ENCODE measurements at places on chromosomes 6 and 20.

DNA sequence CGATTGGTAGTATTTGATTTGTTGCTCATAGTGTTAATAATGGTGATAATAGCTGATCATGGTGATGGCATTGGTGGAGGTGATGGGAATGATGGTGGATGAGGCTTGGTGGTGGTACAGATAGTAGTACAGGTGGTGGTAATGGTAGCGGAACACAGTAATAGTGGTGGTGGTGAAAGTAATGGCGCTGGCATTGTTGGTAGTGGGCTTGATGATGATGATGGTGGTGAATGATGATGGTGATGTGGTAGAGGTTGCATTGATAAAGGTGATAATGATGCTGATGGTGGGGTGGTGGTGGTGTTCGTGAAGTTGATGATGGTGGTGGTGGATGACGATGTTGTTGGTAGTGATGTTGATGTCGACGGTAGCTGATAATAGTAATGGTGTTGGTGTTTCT is 24.6 kb upstream of the CLIC5 start:
- DNase-seq: no peak

GRCh38 chr6:30742316-30743098 is at the start of gene FLOT1:
Gene FLOT1, minus strand, starts transcription at chr6:30742687. Its CDS starts 498 bp downstream, at chr6:30742189.
- peak; percentile 91 for DNase-seq

GRCh38 chr6:6749702-6750491 is 161.4 kb downstream of the LY86 start:
- DNase-seq: no peak

GRCh38 chr6:21263531-21264287 is 329.8 kb upstream of the SOX4 start:
- DNase-seq: no peak

GRCh38 chr20:18712882-18713281 is 100.7 kb upstream of the SCP2D1 start:
- DNase-seq: no peak

GRCh38 chr20:23625236-23625964 is 12.4 kb downstream of the CST3 start:
- DNase-seq: peak; percentile 11

DNA sequence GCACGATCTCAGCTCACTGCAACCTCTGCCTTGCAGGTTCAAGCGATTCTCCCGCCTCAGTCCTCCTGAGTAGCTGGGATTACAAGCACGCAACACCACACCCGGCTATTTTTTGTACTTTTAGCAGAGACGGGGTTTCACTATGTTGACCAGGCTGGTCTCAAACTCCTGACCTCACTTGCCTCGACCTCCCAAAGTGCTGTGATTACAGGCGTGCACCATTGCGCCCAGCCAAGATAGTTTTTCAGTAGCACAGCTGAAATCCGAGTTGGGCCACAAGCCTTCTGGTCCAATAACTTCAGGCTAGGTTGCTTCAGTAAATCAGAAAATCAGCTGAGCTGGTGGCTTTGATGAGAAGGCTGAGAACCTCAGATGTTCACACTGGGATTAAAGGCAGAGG is 65.7 kb downstream of the TRAM2 start:
- DNase-seq: no peak

- no peak for DNase-seq
Observed at GRCh38 chr20:49894073-49894470, 21.3 kb downstream of the SPATA2 start.

DNA sequence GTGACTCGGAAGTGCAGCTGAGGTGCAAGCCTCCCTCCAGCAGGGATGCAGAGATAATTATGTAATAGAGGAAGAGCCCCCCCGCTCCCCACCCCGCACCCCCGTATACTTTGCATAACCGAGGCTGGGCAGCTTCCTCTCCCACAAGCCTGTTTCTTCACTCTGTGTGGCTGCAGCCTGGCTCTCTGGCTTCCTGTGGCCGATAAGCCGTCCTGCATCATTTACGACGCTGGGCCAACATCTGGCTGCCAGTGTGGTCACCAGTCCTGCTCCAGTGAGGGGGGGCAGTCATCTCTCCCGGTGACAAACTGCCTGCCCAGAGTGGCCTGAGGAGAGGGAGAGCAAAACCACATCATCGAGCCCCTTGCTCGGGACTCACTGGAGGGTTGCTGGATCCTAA is 59.2 kb downstream of the RBM38 start:
- no peak for DNase-seq

DNA sequence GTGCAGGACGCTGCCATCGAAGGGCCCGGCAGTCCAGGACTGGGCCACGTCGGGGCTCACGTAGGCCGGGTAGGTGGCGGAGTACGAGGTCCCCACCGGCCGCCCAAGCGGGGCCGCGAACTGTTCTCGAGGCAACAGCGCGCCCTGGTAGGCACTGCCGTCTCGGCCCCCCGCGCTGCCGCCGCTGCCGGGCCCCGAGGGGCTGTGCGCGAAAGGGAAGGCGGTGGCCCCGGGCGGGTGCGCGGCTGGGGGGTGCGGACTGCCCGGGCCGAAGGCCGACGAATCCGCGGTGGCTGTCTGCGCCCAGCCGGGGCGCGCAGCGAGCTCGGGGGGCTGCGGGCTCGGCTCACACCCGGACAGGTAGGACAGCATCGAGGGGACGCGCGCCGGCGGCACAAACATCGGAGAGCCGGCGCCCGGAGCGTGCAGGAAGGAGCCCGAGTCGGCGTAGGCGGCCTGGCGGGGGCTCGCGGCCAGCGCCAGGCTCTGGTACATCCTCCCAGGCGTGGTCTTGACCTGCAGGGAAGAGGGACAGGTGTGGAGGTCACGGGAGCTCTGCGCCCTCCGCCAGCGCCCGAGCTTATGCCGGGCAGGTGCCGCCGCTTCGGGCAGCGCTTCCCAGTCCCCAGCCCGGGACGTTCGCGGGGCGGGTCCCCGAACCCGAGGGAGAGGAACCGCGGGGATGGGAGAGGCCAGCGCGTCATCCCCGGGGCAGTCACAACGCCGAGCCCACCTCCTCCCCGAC is 596 bp downstream of the GATA5 start:
- DNase-seq: no peak

DNA sequence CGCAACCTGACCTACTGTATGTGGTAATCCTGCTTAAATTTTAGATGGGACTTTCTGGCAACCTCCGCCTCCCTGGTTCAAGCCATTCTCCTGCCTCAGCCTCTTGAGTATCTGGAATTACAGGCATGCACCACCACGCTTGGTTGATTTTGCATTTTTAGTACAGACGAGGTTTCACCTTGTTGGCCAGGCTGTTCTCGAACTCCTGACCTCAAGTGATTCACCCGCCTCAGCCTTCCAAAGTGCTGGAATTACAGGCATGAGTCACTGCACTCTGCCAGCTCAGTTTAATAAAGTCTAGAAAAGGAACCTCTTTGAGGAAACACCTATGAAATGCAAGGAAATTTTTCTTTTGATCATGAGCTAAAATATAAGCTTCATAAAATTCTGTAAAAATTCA is 9.0 kb upstream of the PLCB4 start:
- DNase-seq: no peak

- no peak for DNase-seq
Observed at GRCh38 chr20:59560588-59561227, 43.6 kb upstream of the PHACTR3 start.

DNA sequence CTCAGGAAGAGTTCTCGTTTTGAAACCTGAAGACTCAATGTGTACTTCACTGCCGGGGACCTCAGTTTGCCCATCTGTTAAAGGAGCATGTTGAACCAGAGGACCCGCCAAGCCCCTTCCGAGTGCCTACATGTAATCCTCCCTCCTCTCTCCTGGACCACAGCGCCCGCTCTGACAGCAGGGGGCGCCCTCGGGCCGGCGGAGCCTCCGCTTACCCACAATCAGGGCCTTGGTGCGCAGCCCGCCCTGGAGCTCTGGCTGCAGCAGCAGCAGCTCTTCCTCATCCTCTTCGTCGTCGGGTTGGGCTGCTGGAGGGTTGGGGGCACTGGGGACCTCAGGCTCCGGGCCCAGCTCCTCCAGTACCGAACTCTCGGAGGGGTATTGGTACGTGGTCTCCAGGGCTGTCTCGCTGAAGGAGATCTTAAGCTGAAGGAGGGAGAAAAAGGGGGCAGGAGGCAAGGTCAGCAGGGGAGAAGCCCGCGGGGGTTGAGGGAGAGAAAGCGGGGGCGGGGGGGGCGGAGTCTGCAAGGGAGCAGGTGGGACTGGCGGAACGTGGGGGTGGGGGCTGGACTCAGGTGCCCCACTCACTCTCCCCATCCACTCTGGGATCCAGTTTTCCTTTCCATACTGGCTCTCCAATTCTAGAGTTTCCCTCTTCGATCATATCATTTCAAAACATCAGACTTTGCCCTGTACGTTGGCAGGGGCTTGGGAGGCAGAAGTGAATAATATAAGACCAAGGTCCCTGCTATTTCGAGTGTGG is 6.3 kb upstream of the DHX16 start:
- peak; percentile 61 for DNase-seq

- no peak for DNase-seq
Observed at GRCh38 chr6:52304983-52305390, 20.4 kb upstream of the MCM3 start.

- DNase-seq: no peak
Observed at GRCh38 chr20:1846341-1846740, 48.9 kb upstream of the SIRPA start.

DNA sequence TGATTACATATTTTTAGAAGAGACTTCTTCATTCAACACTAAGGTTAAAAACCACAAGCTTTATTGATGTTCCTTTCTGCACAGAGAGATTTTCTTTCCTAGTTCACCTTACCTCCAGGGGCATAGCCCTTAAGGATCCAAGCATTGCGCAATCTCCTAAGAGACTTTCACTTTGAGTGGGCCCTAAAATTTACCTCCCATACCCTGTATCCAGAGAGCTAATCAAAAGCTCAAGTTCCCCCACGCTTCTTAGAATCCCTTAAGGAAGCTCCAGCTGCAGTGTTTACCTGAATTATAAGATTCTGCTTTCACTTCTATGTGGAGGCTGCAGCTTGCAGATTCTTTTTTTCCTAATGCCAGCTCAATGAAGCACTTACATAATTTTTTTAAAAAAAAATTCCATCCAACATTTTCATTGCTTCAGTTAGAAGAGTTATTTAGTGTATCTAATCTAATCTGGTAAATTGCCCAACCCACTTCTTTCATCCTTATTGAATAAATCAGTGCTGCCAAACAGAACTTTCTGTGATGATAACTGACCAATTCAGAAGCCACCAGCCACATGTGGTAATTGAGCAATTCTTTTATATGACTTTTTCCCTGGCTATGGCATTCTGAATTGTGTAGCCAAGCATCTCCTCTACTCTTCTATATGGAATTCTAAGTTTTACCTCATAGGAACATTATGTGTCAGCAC is 24.6 kb upstream of the SPTLC3 start:
- peak; percentile 18 for DNase-seq

GRCh38 chr6:40899684-40900155 is 139.3 kb downstream of the UNC5CL start:
- DNase-seq: no peak

- no peak for DNase-seq
Observed at GRCh38 chr20:5211803-5212714, 85.3 kb downstream of the CDS2 start.

- DNase-seq: no peak
Observed at GRCh38 chr6:125307150-125307838, 5.5 kb upstream of the HDDC2 start.

DNA sequence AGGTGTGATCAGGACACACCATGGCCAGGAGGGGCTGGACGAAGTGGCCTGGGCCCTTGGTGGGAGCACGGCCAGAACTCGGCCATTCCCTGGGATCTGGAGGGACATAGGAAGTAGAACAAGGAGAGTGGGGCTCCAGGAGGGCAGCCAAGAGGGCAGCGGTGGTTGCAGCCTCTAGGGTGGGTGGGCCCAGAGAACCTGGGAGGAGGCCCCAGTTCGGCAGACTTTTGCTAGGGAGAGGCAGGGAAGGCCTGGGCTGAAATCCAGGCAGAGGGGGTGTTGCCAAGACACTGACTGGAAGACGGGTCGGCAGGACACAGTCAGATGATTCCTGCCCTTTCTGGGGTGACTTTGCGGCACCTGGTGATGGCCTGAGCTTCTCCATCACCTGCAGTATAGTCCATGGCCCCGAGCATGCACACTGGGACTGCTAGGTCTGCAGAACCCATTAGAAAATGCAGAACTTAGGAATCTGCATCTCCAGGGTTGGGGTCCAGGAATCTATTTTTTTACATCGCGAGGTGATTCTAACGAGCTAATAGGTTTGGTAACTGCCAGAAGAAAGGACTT is 224.8 kb downstream of the SYNDIG1 start:
- DNase-seq: no peak

DNA sequence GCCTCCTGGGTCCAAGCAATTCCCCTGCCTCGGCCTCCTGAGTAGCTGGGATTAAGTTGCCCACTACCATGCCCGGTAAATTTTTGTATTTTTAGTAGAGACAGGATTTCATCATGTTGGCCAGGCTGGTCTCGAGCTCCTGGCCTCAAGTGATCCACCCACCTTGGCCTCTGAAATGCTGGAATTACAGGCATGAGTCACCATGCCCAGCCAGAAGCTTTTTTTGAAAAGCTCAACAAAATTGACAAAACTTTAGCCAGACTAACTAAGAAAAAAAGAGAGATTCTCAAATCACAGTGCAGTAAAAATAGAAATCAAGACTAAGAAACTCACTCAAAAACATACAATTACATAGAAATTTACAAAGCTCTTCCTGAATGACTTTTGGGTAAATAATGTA is 420.6 kb downstream of the COL12A1 start:
- DNase-seq: no peak

DNA sequence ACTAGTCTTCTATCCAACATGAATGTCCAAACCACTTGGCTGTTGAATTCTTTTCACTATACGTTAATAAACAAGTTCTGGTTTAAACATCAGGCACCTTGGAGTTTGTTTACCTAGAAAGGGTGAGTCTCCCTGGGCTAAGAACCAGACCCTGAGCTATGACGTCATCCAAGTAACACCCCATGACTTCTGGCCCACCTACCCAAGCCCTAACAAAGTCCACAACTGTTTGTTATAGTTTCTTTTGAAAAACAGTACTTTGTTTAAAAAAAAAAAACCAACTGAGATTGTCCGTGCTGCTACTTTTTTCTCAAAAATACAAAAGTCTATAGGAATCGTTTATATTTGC is 146.9 kb upstream of the BEND6 start:
- DNase-seq: no peak

GRCh38 chr20:9903048-9903655 is 64.3 kb upstream of the PAK5 start:
- peak; percentile 20 for DNase-seq

Data from NCI-H1417 (cell line).